ENCODE measurements at places on chromosomes 4 and X.

DNA sequence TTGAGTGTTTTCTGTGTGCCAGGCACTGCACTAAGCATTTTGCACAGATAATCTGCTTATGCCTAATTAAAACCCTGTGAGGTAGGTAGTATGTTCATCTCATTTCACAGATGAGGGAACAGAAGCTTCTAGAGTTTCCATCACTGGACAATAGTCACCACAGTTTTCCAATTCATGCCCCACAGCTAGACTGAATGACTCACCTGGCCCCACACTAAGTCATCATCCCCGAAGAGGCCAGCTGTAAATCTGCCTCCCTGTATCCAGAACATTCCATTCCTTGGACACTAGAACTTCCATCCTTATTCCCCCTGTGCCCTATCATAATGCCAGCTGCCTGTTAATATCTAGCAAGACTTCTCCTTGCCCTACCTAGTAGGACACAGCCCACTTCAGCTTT, 40.9 kb upstream of the NYX start:
- no peak for DNase-seq

GRCh38 chr4:173509036-173510001, 20.7 kb downstream of the HAND2 start:
- DNase-seq = no peak

DNA sequence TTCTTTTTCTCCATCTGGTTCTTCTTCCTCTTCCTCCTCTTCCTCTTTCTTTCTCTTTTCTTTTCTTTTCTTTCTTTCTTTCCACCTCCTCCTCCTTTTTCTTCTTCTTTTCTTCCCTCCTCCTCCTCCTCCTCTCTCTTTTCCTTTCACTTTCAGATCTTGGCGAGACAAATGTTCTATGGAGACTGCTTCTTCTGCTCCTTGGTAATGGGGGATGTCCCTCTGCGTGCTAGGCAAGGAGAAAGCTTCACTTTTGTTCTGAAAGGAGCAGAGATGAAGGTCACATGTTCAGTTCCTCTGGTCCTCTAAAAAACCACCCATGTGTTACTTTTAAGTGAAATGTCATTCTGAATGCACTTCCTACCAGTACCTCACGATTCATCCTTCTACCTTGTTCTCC, 33.2 kb downstream of the NBDY start:
- no peak for DNase-seq

DNA sequence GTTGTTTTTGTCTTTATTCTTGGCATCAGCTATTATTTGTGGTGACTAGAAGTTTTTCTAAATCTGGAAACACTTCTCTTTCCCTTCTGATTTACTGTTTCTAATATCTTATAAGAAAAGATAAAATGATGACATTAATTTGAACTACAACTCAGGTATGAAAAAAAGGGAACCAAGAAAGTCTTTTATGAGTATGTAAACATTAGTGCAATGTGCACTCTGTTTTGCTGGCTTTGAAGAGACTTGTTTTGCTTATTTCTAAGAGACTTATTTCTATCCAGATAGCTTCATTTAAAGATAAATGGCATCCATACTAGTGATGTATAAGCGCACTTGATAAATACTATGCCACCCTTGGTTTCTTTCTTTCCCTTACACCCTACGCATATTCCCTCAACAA, 10.1 kb upstream of the AMBN start:
- no peak for DNase-seq

DNA sequence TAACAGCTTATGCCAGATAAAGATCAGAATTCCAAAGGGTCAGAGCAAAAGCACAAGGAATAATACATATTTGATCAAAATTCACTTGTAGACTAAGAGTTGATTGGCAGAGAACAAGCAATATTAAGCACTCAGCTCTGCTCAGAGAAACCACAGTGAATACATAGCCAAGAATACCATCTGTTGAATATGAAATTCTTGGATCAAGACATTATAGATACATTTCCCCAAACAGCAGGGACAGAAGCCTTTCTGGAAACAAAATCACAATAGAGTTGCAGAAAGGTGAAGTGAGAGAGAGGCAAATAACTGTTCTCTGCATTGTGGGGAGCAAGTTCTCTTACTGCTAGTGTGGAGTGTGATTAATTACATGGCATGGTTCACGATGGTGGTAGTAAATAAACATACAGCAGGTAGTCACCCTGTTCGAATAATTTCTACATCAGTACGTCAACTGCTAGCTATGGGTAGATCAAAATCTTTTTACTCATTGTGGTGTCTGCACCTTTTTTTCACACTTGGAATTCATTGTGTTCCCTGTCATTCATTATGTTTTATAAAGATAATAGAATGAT, 366.7 kb downstream of the PCDH7 start:
- DNase-seq = no peak

DNA sequence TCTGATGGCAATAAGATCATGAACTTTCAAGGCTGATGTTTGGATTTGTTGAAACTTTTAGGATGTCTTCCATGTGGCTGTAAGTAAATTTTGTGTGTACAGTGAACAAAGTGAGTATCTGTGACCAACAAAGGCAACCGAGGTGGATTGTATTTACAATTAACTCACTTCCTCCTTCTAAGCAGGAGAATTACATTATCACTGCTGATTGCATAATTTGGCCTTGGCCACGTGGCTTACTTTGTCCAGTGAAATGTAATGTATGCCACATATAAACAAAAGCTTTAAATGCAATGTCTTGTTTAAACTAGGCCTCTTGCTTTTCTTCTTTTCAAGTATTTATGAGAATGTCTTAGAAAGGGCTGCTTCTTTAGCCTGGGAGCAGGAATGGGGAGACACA, 66.3 kb upstream of the MAD2L1 start:
- DNase-seq = no peak

DNA sequence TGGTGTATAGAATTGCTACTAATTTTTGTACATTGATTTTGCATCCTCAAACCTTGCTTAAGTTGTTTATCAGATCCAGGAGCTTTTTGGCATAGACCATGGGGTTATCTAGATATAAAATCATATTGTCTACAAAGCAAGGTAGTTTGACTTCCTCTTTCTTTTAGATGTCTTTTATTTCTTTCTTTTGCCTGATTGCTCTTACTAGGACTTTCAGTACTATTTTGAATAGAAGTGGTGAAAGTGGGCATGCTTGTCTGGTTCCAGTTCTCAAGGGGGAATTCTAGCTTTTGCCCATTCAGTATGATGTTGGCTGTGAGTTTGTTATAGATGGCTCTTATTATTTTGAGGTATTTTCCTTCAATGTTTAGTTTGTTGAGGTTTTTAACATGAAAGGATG, 187.9 kb upstream of the LCORL start:
- DNase-seq = no peak

- no peak for DNase-seq
These were observed 8.1 kb downstream of the DNAJB14 start for GRCh38 chr4:99938243-99938753.

GRCh38 chr4:10267066-10267465, 150.5 kb upstream of the WDR1 start:
- no peak for DNase-seq

DNA sequence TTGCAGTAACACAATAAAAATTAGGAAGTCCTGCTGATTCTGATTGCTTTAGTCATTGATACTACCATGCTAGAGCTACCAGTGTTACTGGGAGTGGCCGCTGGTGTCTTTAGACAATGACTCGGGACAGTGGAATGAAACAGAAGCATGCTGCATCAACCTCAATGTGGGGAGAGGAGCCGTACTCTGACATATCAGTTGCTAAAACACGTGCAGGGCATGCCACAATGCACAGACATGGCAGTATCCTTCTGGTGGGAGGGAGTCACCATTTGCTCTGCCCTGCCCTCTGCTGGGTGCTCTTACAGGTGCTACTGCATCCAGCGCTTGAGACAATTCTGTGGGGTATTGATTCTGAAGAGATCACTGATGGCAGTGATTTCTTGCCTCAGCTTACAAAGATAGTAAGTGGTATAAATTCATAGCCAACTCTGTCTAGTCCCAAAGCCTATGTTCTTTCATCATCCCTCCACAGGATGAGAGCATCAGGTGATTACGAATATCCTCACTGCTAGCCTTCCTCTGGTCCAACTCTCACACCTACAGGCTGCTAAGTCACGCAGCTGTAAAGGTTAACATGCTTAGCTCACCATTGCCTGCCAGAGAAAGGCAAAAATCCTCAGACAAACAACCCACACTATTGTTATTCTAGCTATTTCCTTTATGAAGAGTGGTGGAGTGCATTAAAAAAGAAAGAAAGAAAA, 43.7 kb downstream of the NSG1 start:
- peak; percentile 4 for DNase-seq

DNA sequence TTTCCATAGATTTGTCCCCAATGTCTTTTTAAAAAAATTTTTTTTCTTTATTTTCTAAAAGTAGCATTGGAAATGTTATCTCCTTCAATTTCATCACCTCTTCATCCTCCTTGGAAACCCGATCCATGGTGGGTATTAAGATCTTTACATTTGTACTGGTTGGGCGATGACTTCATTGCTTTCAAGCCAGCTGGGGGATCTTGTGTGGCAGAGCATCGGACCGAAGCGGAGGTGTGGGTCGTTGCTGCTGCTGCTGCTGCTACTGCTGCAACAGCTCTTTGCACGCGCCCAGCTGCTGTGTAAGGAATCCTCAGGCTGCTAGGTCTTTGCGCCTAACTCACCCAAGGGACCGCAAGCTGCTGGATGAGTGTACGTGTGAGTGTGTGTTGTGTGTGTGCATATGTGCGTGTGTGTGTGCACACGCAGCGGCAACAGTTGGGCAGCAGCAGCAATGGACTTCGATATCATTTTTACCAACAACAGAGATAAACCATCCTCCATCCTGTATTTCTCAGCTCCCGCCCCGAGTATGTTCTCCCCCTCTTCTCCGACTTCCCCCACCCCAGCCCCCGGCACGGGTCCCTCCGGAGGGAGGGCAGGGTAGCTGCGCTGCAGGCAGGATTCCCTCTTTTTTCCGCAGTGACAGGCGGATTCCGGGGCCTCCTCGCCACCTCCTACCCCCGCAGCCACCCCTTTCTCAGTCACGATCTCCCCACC, 768 bp upstream of the CDKL5 start:
- DNase-seq = no peak

- no peak for DNase-seq
These were observed 109.3 kb downstream of the MAGEC2 start for GRCh38 chrX:142095651-142096245.

- peak; percentile 5 for DNase-seq
These were observed 3.8 kb downstream of the CXXC4 start for GRCh38 chr4:104490770-104491480.

- DNase-seq = peak; percentile 19
These were observed at the start of gene MORC4 for GRCh38 chrX:107000013-107000515. MORC4 (minus strand) TSS chrX:107000212; CDS start chrX:106999969, 243 bp downstream.

- DNase-seq = no peak
These were observed 1.5 kb downstream of the STARD8 start for GRCh38 chrX:68648960-68649359.
